ENCODE measurements at places on chromosomes 6 and 20.

DNA sequence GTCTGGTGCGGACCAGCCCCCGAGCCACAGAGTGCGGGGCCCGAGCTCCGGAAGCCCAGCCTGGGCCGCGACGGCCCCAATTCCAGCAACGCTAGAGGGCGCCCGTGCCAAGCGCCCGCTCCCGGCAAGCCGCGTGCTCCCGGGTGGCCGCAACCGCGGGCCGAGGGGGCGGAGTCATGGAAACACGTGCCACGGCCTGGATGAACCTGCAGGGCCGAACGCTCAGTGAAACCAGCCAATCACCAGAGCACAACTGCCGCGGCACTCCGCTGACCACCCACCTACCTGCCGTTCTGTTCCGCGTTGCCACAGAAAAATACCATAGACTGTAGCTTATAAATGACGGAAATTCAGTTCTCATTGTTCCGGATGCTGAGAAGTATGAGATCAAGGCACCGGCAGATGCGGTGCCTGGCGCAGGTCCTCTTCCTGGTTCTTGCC, 85.7 kb upstream of the FOXC1 start:
- no peak for DNase-seq

DNA sequence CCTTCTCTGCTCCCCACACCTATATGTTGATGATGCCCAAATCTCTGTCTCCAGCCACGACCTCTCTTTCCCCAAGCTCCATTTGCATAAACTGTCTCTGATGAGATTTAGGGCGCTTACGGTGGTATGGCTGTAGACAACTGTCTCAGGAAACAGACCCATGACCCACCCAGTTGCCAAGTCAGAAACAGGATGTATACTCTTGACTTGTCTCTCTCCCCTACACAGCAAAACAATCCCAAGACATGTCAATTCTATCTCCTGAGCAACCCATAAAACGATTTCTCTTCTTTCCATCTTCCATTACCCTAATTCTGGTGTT, 13.9 kb downstream of the GNL1 start:
- DNase-seq = no peak

GRCh38 chr6:150324044-150324443, 44.8 kb upstream of the IYD start:
- no peak for DNase-seq

GRCh38 chr20:10861619-10862018, 187.8 kb upstream of the JAG1 start:
- DNase-seq = no peak

All from caudate nucleus (tissue), 63 donors.